ENCODE measurements at places on chromosomes 12 and 14.
A peak's percentile ranks its signal among the peaks of the same experiment; 100 is the strongest.

DNA sequence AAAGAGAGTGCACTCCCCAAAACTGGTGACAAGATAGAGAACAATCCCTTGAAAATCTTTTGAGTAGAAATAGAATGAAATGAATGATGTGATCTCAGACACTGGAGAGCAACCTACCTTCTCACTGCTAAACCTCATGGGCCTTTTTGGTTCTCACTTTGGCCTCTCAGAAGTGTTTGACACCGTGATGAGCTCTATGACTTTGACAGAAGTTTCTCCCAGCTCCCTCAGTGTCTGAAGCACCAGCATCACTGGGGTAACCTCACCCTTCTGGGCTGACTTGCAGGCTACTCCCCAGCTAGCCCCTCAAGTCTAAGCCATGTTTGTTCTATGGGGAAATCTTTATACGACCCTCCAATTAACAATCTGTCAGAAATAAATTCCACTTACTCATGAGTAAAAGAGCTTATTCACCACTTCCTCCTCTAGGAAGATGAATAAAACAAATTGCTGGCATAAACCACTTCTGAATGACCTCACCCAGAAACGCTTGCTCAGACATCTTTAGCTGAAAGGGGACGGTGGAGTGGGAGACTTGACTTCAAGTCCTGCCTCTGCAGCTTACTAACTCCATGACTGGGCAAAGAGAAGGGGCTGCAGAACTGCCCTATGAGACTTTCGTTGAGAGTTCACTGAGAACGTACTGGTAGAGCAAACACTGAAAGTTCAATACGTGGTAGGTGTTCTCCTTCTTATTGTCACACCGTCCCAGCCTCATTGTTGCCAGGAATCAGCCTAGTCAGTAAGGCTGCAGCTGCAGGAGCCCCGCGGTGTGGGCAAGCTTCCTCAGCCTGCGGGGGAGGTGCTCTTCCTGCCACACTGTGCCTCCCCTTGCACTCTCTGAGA, 46.5 kb downstream of the ST8SIA1 start:
- peak; percentile 13 for DNase-seq

DNA sequence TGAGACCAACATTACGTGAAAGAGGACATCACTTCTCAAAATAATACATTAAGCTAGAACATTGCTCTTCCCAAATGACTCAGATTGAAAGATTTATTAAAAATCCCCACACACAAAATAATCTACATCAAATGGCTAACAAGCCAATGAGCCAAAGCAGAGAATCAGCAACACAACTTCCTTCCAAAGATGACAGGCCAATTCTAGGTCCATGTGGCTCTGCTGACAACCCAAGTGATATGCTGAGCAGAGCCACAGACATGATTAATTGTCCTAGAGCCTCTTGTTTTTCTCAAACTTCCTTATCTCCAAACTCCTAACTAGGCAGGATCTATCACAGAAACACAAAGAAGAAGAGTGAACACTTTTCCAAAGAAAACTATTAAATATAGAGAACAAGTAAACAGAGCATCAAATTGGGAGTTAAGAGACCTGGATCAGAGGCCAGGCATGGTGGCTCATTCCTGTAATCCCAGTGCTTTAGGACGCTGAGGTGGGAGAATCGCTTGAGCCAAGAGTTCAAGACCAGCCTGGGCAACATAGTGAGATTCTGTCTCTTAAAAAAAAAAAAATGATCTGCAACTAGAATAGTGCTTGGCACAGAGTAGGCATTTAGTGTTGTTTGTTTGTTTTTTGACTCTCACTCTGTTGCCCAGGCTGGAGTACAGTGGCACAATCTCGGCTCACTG, 38.5 kb downstream of the SENP1 start:
- no peak for DNase-seq

DNA sequence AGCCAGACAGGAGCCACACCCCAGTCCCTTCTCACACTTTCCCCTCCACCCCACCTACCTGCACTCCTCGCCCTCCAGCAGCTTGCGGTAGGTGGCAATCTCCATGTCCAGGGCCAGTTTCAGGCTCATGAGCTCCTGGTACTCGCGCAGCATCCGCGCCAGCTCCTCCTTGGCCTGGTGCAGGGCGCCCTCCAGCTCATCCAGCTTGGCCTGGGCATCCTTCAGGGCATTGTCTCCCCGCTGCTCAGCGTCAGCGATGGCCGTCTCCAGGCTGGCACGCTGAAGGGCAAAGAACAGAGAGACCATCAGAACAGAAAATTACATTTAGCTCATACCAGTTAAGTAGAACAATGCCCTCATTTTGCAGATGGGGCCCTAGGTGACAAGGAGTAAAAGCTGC, 5.5 kb downstream of the KRT74 start:
- no peak for DNase-seq

DNA sequence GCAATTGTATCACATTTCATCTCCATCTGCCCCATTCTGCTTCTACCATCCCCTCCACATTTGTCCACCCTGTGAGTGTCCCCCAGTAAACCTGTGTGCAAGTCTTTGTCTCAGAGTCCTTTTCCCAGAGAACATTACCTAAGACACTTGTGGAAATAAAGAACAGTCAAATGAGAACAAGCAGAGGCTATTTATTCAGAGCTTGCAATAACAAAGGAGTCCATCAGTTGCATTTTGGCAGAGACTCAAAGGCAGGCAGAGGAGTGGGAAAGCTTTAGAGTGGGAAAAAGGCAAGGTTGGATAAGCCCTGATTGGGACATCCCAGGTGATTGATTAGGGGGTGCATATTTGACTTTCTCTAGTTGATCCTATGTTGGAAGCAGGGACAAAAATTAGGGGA, 18.2 kb upstream of the PPFIBP1 start:
- no peak for DNase-seq

DNA sequence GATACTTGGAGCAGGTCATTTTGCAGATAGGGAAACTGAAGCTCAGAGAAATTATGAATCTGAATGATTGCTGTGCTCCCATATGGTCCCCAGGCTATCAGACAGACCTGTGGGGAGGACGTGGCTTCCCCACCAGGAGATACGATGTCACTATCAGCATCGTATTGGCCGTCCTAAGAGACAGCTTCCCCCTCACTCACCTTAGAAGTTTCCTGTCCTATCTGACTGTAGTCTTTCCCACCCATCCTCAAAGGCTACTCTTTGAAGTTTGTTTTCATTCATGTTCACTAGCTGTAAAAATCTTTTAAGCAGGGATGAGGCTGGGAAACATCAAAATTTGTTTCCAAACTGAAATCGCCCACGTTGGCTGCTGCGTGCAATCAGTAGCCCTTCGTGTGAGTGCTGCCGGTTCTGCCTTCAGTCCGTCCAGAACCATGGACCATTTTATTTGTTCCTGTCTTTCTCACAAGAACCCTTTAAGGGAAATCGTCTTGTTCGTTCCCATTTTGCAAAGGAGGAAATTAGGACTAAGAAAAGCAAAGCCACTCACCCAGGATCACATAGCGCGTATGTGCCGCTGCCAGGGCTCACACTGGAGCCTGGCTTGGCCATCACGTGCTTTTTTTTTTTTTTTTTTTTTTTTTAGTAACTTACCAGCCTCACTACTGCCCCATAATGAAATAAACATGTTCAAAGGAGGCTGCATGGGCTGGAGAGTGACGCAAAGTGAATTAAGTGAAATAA, 1.0 kb upstream of the KDM2B start:
- DNase-seq: peak; percentile 28

DNA sequence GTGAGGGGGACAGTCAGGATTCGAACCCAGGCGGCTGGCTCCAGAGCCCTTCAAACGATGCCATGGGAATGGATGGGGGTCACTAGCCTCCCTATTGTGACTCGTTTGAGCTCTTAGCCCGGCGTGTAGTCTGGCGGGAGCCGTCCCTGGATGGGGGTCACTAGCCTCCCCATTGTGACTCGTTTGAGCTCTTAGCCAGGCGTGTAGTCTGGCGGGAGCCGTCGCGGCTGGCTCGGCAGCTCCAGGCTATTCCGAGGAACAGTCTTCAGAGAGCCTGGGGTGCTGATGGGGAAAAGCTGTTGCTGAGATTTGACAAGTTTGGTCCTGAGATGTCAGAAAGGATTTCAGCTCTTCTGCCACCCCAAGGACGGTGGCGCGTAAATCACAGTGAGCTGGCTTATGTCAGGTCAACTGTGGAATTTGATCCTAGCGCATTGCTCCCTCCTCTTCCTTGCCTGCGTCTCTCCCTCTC, 58.3 kb downstream of the CALM1 start:
- no peak for DNase-seq

DNA sequence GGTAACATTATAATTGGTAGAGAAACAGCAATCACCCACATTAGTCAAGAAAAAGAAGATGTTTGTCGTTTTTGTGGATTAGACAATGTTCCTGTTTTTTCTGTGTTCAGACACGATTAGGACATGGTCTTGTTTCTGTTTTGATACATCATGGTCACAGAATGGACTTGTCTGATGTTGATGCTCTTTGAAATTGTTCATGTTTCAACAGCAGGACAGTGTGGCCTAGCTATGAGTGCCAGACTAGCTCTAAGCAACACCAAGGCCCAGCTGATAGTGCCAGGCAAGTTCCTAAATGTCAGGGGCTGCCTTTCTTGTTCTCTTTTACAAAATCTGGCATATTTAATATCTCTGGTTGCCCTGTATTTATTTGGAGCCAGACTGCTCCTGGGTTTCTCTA, 40.9 kb upstream of the TOMM20L start:
- no peak for DNase-seq

DNA sequence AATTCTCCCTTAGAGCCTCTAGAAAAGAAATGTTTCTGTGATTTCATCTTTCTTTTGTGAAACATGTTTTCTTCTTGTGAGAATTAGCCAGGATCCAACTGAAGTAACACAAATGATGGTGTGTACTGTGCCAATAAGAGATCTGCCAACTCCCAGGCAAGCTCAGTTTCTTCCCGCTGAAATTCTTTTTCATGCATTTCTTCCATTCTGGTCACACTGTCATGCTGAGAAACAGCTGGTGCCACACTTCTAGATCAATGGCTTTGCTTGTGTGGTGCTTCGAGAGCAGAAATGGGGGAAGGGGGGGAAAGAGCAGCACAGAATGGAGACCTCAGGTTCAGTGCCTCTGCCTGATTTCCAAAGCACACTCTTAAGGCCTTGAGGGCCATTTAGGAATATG, 41.4 kb upstream of the FGF6 start:
- no peak for DNase-seq

DNA sequence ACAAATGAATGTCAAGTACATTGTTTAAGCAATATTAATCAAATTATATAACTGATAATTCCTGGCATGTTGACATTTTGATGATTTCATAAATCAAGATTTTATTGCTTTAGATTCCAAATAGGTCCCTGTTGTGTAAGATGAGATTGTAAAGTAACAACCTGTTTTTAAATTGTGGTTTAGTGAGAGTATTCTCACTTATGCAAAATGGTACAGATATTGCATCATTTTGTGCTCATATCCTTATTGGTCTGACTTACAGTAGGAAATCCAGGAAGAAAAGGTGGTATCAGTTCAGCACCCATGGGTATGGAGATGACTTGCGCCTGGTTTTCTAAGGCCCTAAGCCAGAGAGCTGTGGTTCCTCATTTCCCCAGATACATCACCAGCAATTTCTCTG, 165.5 kb downstream of the KIF21A start:
- no peak for DNase-seq

DNA sequence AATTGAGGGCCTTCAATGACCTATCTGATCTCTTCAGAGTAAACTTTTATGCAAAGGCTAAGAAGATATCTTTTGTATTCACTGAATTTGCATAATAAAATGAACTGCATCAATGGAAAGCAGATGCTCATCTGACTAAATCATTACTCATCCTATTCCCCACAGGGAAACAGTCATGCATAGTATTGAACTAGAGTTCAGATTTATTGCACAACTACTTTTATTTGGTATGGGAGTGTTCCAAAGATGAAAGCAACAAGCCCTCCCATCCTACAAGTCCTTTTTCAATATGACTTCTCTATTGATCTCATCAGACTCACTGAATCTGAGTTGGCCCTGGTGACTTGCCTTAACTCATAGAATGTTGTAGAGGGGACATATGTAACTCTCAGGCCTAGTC, 159.8 kb downstream of the KITLG start:
- DNase-seq: no peak

DNA sequence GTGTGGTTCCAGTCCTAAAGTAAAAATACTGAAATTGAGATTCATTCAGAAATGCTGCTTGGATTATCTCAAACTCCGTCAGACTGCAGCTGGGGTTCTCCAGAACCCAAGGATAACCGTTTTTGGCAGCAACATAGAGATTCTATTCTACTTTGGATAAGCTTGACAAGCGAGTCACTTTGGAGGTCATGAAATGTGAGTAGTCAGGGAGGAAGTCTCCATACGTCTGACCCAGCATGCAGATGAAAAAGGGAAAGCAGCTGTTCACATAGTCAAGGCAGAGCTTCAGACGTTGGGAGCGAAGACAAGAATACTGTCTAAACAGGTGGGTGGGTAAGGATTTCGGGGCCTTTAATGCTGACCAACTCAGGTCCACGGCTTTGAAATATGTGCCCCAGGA, 14.9 kb upstream of the HSP90B1 start:
- no peak for DNase-seq

- DNase-seq: no peak
Observed at GRCh38 chr12:40560848-40561247, 131.4 kb upstream of the CNTN1 start.

GRCh38 chr12:20482491-20483054, 114.2 kb downstream of the PDE3A start:
- no peak for DNase-seq
